ENCODE measurements at places on chromosomes 12 and 14.

- no peak for DNase-seq
Observed at GRCh38 chr14:62670526-62670925, 374.7 kb downstream of the KCNH5 start.

- DNase-seq, result no peak
Observed at GRCh38 chr14:30159374-30159773, 231.7 kb upstream of the PRKD1 start.

DNA sequence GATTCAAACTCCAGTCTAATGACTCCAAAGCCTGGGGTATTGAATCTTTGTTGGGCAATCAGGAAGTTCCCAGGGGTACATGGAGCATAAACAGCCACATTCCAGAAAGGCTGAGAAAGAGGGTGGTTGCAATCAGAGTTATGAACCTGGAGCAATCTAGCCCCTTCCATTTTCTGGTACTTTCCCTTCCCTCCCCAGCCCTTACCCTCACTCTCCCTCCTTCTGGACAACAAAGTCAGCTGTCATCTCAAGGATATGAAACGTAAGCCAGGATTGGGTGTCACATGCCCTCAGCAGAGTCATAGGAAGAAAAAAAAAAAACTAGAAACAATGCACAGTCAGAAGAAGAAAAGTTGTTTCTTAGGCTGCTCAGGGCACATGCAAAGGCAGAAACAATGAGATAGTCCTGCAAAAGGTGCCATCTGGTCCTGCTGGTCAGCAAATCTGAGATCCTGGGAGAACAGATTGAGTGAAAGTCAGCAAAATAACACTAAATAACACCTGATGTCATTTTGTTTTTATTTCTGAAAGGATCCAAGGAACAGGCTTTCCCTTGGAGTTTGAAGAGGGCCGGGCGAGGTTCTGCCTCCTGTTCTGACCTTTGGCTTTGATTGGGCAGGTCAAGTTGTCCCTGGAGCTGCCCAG lies 27.1 kb downstream of the TMEM229B start:
- no peak for DNase-seq

DNA sequence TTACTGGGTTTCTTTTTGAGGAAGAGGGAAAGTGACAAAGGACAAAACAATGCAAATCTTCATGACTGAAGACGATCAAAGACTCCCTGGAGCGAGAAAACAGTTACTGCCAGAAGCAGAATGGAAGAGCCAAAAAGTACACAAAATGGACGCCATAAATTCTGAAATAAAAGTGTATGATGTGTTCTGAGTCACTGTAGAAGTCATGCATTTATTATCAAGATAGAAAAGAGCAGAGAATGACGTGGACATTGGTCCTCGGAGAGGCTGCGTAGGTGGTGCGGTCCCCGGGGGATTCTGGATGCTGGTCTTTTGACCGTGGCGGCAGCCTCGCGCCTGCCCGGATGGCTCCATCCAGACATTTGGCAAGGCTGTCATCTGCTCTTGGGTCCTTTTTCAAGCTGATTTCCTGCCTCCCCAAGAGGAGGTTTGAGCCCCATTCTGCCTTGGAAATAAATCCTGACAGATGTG lies 52.8 kb downstream of the C14orf132 start:
- DNase-seq, result no peak

- no peak for DNase-seq
Observed at GRCh38 chr12:18468246-18469075, 207.1 kb downstream of the PIK3C2G start.

DNA sequence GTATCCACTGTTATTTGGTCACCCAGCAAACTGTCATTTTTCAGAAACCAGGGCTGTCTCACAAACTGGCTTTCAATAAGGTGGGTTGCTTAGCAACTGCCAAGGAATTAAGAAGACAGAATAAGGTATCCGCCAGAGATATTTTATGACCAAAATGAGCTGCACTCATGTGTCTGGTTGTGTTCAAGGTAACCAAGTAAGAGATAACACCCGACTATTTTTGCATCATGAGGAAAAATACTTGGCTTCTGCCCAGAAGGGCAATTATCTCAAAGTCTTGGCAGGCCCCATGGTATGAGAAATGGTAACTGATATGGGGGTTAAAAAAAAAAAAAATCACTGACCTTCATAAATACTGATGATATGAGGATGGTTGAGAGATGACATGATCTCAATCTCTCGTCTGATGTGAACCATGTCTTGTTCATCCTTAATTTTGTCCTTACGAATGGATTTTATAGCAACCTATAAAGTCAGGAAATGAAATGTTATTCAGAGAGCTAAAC lies 32.6 kb downstream of the NUAK1 start:
- no peak for DNase-seq

GRCh38 chr12:43261701-43262100 lies 290.3 kb downstream of the ADAMTS20 start:
- no peak for DNase-seq

- DNase-seq, result no peak
Observed at GRCh38 chr14:70567791-70568190, 32.7 kb downstream of the MED6 start.

DNA sequence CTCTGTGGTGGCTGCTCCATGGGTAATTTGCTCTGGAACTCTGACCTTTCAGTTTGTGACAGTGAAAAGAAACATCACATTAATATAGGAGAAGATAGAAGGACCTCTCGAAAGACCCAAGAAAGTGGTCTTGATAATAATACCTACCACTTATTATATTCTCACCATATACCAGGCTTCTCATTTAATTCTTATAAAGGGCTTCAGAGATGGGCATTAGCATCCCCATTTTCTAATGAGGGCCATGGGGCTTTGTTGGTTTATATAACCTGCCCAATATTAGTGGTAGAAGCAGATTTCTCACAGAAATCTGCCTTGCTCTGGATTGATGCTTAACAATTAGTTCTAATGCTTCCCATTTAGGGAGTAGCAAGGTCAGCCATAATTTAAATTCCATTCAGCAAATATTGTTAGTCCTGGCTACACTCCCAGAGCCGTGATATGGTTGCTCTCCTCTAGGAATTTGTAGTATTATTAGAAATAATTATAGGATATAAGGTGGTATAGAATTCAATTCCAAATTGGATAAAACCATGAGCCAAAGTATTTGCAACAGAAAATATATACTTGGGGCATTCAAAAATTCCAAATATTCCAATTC lies 7.4 kb upstream of the AMIGO2 start:
- DNase-seq, result no peak

GRCh38 chr14:58607131-58607951 lies 30.4 kb upstream of the DACT1 start:
- no peak for DNase-seq

DNA sequence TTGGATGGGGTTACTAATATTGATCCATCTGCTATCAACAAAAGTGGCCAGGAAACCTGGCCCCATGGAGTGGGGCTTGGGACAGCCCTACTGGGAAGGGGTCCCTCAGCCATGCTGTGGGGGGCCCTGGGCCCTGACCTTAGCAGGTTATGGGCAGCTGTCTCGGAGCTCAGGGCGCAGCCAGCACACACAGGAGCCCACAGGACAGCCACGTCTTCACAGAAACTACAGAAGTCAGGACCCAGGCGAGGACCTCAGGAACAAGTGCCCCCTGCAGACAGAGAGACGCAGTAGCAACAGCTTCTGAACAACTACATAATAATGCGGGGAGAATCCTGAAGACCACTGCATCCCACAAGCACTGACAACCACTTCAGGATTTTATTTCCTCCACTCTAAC lies 11.9 kb upstream of the FKBP11 start:
- DNase-seq, result no peak

- no peak for DNase-seq
Observed at GRCh38 chr14:96940009-96940408, 142.8 kb downstream of the VRK1 start.

GRCh38 chr12:98194591-98194990 lies 320.8 kb upstream of the TMPO start:
- DNase-seq, result no peak

DNA sequence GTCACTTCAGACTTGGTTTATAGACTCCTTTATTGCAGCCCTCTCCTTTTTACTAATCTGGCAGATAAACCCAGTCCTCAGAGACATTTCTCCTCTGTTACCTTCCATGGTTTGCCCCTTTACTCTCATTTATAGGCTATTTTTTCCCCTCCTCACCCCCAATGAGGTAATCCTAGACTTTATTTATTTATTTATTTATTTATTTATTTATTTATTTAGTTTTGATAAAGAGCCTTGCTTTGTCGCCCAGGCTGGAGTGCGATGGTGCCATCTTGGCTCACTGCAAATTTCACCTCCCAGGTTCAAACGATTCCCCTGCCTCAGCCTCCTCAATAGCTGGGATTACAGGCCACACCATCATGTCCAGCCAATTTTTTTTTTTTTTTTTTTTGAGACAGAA lies 8.4 kb downstream of the FGD4 start:
- no peak for DNase-seq

- no peak for DNase-seq
Observed at GRCh38 chr14:75591987-75592575, 13.7 kb downstream of the FLVCR2 start.

GRCh38 chr14:60616461-60616959 lies 32.8 kb downstream of the SIX1 start:
- DNase-seq, result no peak

DNA sequence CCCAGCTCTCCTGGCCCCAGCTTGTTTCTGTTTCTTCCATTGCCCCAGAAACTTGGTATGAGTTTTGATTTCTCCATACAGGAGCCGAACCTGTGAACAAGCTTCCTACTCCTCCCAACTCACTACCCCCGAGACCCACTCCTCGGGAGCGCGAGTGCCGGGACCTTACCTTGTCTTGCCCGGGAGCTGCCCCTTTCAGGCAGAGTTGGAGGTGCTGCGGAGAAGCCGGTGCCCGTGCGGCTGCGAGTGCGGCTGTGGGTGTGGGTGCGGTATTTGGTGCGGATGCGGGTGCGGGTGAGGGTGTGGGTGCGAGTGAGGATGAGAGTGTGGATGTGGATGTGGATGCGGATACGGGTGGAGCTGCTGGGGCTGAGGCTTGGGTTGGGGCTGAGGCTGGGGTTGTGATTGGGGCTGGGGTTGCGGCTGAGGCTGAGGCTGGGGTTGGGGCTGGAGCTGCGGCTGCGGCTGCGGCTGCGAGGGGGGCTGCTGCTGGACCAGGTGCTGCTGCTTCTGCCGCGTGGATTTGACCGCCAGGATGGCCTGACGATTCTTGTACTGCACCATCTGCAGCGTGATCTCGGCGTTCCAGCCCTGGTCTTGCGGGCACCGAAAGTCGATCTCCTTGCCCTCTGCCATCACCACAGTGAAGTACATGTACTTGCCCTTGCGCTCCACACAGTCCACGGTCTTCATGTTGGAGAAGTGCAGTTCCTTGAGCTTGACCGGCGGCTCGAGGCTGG lies 1.1 kb downstream of the PHLDA1 start:
- no peak for DNase-seq

GRCh38 chr12:59548930-59549329 lies 46.9 kb upstream of the SLC16A7 start:
- no peak for DNase-seq
